ENCODE measurements at places on chromosomes 12 and 14.

- no peak for DNase-seq
Measured at GRCh38 chr14:34075826-34076225, 125.0 kb upstream of the EGLN3 start.

DNA sequence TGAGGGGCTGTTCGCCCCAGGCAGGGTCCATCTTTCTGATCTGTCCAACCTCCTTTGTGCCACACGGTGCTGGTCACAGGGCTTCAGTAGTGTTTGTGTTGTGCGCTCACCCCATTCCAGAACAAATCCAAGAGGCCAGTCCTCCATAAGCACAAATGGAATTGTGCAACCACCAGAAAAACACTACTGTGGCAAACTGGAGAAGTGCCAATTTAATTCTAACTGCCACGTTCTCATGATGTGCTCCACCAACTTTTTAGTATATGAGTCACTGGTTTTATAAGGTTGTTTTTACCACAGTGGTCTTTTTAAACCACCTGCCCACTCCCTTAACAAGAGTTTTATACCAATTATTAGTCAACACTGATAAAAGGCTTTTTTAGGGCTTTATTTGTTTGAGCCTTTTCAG is 380.2 kb downstream of the NAV3 start:
- no peak for DNase-seq

- DNase-seq: no peak
Measured at GRCh38 chr12:43143278-43143677, 408.7 kb downstream of the ADAMTS20 start.

DNA sequence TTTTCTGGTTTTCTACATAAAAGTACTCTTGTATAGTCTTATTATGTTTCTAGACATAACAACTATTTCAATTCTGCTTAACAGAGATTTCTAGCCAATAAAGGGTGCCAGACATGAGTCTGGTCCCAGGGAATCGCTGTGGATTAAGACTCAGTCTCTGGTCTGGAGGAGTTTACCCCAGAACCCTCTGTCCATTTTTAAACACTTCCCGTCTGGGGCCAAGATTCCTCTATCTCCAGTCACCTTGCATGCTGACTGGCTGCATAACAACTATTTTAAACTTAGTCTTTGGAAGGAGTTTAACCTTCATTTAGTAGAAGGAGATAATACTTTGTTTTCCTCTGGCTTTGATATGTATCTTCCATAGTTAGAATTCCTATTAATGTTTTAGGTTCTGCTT is 163.1 kb upstream of the IFNG-AS1 start:
- DNase-seq: no peak

GRCh38 chr12:116864371-116865160 is 16.7 kb downstream of the HRK start:
- no peak for DNase-seq

GRCh38 chr12:60209933-60210332 is 614.1 kb downstream of the SLC16A7 start:
- DNase-seq: no peak

DNA sequence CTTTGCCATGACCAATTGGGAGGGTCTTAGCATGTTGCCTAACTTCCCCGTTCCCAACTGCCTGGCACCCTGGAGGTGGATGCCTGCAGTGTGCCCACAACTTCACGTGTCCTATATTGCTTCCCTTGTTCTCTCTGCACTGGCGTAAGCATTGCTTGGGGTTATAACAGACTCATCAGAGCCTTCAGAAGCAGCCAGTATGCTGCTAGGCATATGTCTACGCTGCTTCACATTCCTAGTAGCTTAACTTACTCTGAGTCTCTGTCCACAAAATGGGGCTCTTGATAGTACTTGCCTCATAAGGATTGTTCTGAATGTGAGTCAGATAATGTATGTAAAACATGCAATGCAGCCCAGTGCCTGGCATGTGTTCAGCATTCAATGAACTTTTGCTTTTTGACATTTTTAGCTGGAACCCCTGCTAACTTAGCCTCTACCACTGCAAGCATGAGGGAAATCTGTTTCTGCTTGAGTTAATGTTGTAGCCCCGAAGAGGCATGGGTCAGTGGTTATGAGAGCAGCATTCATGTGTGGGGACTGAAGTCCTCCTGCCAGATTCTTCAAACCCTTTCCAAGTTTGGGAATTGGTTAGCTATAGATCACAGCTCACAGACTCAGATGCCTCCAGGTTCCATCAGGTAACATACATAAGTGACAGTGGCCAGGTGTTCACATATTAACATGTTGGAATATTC is 2.8 kb downstream of the SLC5A8 start:
- DNase-seq: no peak

Measured in GM12891 (cell line).